ENCODE measurements at places on chromosomes 6 and 20.

DNA sequence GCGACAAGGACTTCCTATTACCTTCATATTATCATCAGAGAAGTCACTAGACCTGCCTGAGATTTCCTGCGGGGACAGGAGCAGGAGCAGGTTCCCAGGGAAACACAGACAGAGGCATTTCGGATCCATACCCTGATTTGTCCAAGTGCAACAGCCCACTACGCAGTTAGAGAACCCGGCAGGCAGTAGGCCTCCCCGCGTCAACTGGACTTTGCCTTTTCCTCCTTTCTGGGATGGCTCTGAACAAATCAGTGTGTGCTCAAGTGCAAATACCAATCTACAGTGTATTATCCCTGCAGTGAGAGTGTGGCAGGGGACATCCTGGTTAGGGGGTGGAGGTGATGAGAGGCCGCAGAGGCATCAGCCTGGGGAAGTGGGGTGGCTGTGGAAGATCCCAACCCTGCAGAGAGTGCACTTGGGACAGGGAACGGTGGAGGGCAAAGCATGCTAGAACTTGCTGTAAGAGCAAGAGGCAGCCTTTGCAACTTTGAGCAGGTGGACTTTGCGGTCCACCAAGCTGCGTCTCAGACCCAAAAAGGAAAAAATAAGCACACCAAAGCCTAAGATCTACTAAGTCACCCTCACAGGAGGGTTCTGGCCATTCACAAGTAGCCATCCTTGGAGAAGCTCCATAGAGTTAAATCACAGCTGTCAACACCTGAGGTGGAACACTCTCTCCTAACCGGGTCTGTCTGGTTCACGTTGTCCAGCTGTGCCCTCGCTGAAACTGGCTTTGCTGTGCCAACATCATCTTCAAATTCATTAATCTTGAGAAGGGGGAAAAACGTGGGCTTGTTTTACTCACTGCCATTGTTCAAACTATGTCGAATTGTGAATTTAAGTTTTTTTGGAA, 159.1 kb downstream of the ZDHHC14 start:
- no peak for DNase-seq

- no peak for DNase-seq
These were observed 87.6 kb upstream of the E2F3 start for GRCh38 chr6:20313960-20314530.

DNA sequence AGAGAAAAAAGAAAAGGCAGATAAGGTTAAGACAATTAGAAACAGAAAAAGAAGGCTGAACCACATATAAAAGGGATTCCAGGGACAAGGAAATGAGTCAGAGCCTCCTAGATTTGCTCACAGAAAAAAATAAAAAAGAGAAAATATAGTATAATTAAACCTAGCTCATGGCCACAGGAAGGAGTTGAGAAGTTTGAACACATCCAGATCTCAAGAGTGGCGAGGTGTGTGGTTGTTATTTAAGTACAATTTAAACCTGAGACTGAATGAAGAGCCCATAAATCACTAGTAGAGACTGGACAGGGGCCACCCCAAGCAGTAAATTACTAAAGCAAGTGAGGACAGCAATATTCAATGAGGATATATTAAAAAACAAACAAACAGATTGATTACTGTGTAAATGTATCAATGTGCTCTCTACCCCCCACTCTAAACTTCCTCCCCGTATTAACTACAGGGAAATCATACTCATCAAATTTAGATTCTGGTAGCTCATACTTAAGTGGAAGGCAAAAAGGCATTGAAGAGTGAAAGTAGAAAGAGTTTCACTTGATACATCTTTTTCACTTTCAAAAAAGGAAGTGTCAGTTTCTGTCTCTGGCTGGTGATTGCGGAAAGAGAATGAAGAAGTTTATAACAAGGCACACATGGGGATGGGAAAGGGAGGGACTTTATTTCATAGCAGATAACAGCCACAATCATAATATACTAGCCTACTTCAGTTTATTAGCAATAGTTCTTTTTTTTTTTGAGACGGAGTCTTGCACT, 49.3 kb upstream of the SCAF8 start:
- DNase-seq = no peak

GRCh38 chr6:162379757-162380409, 347.7 kb downstream of the PRKN start:
- DNase-seq = no peak

DNA sequence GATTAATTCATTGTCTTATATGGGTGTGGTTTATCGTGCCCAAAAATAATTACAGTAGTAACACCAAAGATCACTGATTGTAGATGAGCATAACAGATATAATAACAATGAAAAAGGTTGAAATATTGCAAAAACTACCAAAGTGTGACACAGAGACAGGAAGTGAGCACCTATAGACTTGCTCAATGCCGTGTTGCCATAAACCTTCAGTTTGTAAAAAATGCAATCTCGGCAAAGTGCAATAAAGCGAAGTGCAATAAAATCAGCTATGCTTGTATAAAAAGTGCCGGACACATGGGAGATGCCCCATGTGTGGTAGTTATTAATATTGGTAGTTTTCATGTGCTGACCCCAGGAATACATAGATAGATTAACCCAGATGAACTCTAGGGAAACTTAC, 192.6 kb downstream of the NRN1 start:
- DNase-seq = no peak

- DNase-seq = no peak
These were observed 6.8 kb upstream of the ARMC2 start for GRCh38 chr6:108841377-108841855.

- no peak for DNase-seq
These were observed 129.4 kb upstream of the CENPW start for GRCh38 chr6:126210398-126211075.

GRCh38 chr20:33239979-33240736, 4.4 kb downstream of the BPIFA1 start:
- DNase-seq = no peak

- DNase-seq = no peak
These were observed 912 bp upstream of the SENP6 start for GRCh38 chr6:75600768-75601167.

DNA sequence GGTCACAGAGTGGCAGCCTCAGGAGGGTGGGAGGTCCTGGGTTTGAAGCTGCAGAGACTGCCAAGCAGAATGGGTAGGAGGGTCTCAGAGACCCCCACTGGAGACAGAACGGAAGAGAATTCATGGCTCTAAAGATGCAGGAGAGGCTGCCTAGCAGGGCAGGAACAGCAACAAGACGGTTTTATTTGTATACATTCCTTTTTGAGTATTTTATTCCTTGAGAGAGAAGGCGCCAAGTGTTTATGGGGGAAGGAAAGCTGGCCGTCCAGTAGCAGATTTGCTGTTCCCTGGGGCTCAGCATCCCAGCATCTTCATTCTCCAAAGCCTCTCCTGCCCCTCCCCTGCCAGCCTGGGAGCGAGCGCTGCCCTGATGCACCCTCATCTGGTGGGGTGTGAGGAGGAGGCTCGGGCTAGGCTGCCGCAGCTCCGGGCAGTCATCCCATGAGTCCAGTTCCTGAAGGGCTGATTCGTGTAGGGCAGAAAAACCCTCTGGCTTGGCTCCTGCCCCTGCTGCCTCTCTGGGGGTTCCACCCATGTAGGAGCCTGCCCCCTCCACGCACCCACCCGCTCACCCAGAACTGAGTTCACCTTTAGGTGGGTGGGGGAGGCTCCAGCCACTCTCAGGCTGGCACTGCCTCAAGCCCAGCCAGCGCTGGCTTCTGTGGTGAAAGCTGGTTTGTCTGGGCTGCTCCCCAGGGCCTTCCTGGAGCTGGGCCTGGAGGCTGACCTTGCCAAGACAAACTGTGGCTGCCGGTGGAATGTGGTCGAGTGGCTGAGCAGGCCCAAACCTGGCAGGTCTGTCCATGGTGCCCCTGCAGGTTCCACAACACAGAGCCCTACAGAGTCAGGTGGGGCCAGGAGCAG, 32.4 kb downstream of the CPXM1 start:
- no peak for DNase-seq

DNA sequence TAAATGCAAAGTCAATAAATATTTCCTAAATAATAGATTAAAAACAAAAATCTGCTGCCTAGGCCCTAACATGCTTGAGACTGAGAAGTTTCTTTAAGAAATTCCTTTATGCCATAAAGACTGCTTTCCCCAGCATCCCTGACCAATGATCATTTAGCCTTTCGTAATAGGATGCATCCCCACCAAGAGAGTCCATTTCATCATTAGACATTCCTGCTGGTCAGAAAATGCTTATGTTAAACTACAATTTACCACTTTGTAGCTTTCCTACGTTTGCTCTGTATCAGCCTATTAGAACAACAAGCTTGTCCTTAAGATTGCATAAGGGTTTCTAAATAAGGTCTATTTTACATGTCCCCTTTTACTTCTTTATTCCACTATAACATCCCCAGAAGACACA, 59.8 kb upstream of the HSF2 start:
- no peak for DNase-seq

DNA sequence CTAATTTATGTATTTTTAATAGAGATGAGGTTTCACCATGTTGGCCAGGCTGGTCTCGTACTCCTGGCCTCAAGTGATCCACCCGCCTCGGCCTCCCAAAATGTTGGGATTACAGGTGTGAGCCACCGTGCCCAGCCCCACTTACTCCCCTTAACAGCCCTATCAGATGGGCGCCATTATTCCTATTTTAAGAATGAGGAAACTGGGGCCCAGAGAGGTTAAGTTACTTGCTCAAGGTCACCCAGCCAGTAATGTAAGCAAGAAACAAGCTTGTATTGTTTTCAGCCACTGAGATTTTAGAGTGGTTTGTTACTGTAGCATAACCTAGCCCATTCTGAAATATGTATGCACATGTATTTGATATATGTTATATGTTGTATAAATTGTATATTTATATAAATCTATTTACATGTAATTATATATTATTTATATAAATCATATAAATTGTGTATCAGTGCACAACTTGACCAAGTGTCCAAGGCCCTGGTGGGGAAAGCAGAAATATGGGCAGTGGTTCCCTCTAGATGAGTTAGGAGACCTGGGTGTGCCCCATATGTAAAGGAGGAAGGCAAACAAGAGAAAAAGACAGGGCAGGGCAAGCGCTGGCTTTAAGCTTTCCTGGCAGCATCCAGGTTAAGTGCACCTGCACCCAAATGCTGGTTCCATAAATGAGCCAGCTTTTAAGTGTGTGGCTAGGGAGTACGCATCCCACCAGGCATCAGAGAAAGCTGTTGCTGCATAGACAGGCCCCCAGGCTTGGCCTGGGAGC, 1.2 kb upstream of the GUCA1A start:
- no peak for DNase-seq

Data from A549 (cell line).